ENCODE measurements at places on chromosomes 16 and 17.

GRCh38 chr16:56823081-56823733, 41.8 kb upstream of the SLC12A3 start:
- DNase-seq, result no peak

DNA sequence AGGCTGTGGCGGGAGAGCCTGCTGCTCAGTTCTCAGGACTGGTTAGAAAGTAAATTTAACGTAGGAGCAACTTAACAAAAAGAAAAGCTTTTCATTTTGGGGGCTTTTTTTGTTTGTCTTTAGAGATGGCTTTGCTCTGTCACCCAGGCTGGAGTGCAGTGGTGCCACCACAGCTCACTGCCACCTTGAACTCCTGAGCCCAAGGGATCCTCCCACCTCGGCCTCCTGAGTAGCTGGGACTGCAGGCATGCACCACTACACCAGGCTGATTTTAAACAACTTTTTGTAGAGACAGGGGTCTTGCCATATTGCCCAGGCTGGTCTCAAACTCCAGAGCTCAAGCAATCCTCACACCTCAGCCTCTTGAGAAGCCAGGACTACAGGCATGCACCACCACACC, 205.0 kb downstream of the RPTOR start:
- DNase-seq, result no peak

DNA sequence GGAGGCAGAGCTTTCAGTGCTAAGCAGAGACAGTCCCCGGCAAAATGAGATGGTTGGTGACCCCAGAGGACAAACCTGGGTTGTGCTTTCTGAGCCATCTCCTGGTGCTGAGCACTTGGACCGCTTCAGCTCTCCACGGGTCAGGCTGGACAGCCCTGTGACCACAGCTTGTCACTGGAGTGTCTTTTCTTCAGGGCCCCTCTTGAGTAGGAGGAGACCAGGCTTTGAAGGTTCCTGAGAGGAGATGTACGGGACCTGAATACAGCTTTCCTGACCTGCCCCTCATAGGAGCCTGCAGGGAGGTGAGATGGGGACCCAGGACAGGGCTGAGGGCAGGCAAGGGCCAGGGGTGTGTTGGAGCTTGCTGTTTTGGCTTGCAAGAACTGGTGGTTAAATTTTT, 17.8 kb upstream of the ADGRG1 start:
- no peak for DNase-seq

DNA sequence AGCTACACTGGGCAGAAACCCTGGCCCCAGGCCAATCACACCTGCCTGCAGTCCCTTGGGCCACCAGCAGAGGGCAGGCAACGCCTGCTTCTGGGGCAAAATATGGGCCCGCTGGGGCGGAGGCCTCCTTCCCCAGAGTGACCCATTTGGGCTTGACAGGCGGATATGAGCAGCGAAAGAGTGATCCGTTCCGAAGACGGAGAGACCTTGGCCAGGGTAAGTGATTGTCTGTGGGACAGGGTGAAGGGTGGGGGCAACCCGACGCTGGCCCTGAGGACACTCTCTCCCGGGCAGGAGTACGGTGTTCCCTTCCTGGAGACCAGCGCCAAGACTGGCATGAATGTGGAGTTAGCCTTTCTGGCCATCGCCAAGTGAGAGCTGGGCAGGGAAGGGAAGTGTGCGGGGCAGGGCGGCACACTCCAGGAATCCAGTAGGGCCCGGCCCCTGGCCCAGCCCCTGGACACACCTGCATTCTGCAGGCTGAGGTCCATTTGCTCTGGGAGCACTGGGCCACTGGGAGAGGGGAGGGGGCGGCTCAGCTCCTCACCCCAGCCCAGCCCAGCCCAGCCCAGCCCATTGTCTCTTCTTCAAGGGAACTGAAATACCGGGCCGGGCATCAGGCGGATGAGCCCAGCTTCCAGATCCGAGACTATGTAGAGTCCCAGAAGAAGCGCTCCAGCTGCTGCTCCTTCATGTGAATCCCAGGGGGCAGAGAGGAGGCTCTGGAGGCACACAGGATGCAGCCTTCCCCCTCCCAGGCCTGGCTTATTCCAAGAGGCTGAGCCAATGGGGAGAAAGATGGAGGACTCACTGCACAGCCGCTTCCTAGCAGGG, 3.5 kb upstream of the NHERF1 start:
- DNase-seq, result no peak

- no peak for DNase-seq
These were observed 1.7 kb downstream of the CAPNS2 start for GRCh38 chr16:55568207-55568606.

GRCh38 chr17:38653230-38653629, 21.5 kb downstream of the EPOP start:
- no peak for DNase-seq

DNA sequence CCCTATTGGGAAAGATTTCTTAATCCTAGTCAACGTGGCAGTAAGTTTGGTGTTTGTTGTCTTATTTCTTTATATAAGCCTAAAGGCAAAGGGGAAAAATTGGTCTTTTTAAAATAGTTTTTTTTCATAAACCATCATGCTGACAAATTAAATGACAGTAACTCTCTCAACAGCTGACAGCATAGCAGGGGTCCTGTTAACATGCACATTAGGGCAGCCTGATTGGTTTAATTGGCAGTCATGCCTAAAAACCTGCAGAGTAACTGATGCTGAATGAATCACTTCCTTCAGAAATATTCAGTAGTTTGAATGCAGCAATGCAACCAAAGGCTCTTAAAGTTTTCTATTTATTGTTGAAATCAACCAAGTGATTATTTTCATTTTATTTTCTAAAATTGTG, 85.4 kb downstream of the ITFG1 start:
- no peak for DNase-seq

- DNase-seq, result no peak
These were observed 6.6 kb downstream of the IGF2BP1 start for GRCh38 chr17:49003557-49004511.

DNA sequence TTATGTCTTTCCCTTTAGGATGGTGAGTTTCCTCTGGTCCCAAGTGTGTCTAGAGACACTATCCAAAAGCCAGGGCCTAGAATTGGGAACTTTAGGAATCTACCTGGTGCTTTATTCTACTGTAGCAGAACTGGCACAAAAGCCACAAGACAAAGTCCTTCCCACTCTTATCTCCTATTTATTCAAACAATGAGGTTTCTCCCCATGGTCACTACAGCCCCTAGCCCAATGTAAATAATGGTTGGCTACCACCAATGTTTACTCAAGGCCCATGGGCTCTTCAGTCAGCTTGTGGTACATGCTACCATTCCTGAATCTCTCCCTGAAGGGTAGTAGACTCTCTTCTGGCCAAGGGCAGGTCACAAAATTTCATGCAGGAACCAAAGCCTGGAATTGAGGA, 789.4 kb upstream of the KIF2B start:
- DNase-seq, result no peak

DNA sequence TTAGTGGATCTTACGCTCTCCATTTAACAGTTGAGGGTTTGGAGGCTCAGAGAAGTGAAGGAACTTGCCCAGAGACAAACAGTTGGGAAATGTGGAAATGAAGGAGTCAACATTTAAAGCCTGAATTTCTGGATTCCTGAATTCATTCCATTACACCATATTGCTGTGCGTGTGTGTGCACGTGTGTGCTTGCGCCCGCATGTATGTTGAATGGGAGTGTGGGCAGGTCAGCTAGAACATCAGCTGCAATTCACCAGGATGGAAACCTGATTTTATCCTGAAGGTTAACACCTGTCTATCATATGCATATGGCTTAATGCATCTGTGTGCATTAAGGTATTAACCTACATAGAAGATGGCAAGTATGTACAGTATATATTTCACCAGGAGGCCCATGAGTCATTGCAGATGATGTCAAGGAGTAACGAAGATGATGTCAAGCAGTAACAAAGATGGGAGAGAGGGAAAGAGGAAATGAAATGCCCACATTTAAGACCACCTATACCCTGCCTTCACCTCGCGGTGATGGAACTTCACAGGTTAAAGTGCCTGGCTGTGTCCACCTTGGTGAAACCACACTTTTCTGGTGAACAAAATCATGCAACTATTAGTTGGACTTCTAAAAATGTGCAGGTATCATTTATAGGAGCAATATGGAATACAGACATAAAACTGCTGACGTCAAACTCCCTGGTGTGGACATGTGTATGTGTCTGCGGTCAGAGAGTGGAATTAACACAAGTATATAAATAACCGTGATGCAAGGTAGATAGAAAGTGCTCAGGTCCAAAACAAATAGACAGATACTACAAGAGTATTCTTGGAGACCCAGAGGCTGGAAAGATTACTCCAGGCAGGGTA, 832 bp upstream of the ADAP2 start:
- no peak for DNase-seq

DNA sequence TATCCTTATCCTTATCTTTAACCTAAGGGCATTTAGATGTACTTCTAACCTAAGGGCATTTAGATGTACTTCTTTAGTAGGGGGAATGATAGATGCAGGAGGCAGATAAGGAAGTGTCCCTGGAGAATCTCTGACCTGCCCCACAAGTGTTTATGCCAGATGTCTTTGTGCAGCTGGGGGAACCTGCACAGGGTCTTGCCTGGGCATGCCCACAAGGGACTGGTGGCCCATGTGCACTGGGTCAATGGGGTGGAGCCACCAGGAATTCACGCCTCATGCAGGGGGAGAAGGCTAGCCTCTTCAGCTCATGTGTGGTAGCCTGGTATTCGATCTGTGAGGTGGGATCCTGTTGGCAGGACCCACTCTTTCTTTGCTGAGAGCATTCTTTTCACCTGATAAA, 38.0 kb downstream of the CA10 start:
- DNase-seq, result no peak

DNA sequence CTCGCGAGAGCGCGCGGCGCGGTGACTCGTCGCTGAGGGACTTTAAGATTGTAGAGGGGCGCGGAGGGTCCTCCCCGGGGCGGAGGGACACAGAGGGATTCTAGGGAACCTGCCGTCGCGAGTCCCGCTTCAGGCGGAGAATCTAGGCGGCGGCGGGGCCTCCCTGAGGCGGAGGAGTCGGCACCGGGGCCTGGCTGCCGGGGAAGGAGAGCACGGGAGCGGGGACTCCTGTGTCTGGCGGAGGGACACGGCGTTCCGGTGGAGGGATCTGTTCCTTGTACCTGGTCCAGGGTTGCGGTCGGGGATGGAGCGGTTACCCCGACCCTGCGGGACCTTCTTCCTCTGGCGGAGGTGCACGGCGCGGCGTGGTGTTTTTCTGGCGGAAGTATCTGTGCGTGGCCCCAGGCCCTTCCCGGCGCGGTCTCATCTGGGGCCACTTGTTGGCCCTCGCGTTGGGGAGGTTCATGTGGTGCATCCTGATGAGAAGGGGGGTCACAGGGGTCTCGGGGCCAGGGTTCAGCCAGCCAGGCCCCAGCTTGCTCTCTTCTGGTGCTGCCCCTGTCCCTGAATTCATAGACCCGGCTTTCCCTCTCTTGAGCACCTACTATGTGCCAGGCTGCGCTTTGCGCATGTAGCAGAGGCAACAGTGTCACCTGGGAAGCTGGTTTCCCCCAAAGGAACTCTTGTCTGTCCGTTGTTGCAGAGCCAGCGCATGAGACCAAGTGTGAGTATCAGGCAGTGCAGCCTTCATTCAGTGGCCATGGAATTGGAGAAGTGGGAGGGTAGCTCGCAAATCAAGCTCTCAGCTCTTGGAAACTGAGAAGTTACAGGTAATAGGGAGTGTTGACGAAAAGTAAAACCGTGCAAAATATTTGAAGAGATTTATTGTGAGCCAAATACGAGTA, 563 bp upstream of the ZKSCAN2 start:
- DNase-seq, result peak; percentile 26

GRCh38 chr16:85583491-85584181, 29.5 kb upstream of the GSE1 start:
- DNase-seq, result peak; percentile 37

DNA sequence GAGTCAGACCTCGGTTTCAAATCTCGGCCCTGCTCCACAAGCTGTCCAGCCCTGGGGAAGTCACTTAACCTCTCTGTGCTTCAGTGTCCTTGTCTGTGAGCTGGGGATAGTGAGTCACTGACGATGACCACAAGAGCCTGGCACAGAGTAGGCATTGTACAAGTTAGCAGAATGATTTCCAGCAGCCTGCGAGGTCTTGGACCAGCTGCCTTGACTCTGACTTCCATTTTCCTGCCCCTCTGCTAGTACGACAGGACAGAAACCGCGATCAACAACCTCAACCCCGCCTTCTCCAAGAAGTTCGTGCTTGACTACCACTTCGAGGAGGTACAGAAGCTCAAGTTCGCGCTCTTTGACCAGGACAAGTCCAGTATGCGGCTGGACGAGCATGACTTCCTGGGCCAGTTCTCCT, 20.7 kb downstream of the CPNE2 start:
- DNase-seq, result no peak

GRCh38 chr16:9441012-9441411, 349.6 kb downstream of the HAPSTR1 start:
- DNase-seq, result no peak

DNA sequence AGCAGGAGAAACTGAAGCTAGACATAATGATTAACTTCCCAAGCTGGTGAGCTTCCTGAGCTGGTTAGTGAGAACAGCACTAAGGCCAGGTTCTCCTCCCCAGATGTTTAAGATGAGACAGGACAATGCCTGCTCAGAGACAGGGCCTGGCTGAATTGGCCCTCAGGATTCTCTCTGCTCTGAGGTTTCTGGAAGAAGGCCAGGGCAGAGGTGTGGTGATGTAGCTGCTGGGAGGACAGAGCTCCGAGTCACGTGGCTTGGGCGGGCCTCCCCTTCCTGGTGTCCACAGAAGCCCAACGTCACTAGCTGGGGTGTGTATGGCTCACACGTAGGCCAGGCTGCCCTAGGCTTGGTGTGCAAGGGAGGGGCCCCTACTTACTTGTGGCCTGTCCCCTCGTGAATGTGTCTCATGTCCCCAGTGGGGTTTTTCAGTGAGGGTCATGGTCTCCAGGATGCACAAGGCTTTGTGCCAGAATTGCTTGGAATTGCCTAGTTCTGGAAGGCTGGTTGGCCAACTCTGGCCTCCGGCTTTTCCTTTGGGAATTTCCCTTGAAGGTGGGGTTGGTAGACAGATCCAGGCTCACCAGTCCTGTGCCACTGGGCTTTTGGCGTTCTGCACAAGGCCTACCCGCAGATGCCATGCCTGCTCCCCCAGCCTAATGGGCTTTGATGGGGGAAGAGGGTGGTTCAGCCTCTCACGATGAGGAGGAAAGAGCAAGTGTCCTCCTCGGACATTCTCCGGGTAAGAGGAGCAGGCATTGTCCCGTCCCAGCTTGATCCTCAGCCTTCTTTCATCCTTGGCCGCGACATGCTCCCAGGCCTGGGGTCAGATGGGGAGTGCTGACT, 3.4 kb downstream of the NOD2 start:
- DNase-seq, result no peak

- no peak for DNase-seq
These were observed 43.8 kb downstream of the SOCS1 start for GRCh38 chr16:11211977-11212797.
